Mucosa of descending colon (tissue), 3 donors: ENCODE measurements at places on chromosomes 4 and X.

DNA sequence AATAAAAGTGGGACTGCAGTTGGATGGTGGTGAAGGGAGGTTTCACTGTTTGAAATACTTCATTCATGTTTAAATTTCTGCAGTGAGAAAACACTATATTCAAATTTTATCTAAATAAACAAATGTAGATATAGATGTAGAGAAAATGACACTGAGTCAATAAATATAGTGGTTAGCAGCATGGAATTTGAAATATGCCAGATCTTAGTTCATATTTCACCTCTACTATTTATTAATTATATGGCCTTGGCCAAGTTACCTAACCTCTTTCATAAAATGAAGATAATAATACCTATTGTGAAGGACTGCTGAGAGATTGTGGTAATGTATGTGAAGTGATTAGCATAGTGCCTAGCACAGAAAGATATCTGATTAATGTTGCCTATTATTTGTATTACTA is 70.5 kb downstream of the AGTR2 start:
- no peak for DNase-seq

DNA sequence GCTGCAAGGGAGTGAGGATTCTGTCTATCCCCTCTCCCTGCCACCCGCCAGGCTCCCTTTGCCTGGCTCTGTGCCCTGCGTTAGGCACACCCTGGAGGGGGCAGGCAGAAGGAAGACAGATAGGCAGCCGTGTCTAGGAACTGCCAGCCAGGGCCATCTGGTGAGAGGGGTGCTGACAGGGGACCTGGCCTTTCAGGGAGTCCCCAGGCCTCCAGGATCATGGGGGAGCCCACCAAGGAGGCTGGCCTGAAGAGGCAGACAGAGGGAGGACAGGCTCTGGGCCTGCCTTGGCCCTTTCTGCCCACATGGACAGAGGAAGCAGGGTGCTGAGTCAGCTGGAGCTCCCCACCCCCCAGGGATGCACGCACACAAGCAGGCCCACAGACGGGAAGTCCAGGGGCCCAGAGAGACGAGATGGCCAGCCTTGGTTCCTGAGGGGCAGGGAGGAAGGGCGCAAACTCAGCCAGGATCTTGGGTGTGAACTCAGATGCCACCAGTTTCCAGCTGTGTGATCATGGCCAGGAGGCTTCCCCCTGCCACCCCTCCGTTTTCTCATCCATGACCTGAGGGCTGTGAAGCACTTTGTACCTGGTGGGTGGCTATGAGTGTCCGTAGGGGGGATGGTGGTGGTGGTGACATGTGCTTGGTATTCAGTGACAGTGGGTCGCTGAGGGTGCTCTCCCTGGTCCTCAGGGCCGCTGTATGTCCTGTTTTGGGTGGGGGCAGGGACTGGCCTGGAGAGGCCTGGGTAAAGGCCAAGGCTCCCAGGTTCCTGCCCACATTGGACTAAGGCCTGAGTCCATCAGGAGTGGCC is 1.8 kb downstream of the SH3BP2 start:
- peak; percentile 67 for DNase-seq

DNA sequence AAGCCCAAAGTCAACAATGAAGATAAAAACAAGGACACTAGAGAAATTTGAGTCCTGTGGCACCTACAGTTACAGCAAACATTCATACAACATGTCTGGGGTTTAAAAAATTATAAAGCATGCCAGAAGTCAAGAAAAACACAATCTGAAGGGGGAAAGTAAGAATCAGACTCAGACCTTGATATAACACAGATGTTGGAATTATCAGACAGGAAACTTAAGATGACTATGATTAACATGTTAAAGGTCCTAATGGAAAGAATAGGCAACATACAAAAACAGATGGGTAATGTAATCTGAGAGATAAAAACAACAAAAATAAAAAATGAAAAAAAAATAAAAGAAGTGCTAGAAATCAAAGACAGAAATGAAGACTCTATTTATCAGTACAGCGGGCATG is 446.5 kb downstream of the SPRY1 start:
- DNase-seq, result no peak

DNA sequence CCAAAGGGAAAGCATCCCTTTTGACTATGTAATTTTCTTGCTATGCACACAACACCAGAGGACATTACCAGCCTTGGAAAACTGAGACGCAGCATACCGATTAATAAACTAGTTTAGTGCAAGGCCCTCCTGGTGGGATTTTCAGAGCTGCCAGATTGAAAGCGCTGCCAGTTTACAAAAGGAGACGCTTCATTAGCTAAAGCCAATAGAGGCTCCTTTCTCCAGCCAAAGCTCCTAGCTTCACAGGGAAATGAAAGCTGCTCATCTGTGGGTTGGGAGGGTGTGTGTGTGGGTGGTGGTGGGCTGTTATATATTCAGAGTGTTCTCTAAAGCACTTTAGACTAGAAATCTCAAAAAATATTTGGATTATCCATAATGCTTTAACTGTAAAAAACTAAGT is 32.4 kb downstream of the SPANXN4 start:
- no peak for DNase-seq

DNA sequence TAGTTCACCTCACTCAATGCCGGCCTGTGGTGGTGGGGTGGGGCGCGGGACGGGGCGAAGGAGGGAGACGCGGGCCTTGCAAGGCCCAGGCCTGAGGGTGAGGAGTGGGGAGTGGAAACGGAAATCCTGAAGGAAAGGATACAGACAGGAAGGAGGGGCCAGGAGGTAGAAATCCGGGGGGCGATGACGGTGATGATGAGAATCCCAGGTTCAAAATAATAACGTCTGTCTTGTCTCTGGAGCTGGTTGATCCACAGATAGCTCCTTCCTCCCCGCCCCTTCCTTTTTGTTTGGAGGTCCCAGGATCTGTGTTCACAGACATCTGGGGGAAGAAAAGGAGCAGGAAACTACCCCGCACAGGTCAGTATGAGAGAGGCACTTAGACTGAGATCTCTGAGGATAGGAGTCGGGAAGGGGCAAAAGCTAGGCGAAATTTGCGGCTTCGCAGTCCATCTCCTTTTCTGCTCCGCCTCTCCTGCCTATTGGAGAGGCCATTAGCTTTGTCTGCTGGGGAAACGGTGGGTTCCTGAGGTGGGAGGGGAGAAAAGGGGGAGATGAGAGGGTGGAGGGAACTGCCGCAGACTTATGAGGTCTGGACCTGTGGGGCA is 746 bp downstream of the TCEAL7 start:
- DNase-seq, result no peak

GRCh38 chrX:6012357-6012756 is 216.3 kb downstream of the NLGN4X start:
- no peak for DNase-seq

DNA sequence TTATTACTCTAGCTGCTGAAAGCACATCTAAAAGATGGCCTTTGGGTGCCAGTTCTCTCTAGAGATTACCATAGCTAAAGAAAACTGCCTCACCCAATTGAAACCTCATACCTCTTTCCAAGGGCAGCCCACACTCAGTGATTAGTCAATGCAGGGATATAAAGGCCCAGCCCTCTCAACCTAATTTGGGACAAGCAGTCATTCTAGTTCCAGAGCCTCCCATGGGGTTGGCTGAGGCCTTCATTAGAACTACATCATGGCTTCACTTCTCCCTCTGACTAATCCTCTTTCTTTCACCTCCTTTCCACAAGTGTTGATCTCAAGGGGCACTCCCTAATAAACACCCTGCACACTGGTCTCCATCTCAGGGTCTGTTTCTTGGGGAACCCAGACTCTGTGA is 38.5 kb upstream of the C1GALT1C1 start:
- no peak for DNase-seq

GRCh38 chr4:5713861-5714260 is 2.9 kb downstream of the EVC start:
- no peak for DNase-seq

DNA sequence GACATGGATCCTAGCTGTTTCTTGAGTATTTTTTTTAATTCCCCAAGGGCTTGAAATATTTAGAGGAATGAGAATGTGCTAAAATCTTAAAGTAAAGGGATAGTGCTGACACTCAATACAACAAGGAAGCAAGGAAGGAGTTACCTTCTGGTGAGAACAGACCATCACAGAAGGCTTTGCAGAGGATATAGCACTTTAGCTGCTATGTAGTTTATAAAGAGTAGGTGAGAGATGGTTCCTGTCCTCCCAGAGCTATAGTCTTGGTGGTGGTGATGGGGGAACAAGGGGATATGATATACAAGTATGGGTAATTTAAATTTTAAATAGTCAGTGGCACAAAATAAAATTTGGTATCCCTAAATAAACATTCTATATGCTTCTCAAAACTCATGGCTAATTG is 47.6 kb downstream of the MTHFD2L start:
- DNase-seq, result no peak

GRCh38 chr4:165621983-165622382 is 243.2 kb downstream of the CPE start:
- no peak for DNase-seq

GRCh38 chr4:139581096-139581495 is 25.1 kb upstream of the SETD7 start:
- no peak for DNase-seq

DNA sequence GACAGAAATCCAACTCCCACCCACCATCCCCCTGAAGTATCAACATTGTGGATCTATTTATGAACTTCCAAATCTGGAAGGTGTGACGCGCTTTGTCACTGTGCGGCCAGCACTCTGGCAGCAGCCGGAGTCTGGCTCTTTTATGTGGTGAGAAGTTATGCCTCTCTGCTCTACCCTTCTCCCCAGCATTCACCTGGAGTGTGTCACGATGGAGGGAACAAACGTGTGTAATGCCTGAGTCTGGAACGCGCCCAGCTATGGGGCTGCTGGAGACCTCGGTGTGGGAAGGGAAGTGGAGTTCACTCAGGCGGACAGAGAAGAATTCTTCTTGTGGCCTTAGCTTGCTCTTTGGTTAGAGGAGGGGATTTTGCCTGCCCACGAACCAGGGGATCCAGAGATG is 222.1 kb upstream of the RPL34 start:
- DNase-seq, result no peak

DNA sequence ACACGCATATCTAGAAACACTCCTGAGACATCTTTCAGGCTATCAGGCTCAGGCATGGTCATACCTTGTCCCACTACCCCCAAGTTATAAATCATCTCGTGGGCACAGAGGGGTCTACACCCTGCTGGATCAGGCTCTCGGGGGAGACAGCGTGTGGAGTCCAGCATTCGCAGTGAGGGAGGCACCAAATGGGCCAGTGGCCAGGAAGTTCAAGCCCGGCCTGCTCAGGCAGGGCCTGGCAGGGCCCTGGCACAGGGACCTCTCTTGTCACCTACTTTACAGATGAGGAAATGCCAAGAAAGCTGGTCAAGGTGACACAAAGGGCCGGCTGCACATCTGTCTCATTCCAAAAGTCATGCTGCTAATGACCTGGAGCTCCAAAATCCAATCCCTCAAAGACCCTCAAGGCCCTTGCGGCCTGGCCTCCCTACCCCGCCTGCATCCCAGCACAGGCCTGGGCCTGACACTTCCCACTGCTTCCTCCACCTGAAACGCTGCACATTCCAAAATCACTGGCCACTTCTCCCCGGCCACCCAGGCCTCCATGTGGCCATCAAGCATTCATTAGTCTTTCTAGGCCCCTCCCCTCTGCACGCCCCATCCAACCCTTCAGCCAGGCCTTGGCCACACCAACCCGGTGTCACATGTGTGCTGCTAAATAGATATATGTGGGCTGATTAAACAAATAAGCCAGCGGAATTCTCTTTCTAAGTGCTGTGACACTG is 35.6 kb downstream of the ACOX3 start:
- no peak for DNase-seq

DNA sequence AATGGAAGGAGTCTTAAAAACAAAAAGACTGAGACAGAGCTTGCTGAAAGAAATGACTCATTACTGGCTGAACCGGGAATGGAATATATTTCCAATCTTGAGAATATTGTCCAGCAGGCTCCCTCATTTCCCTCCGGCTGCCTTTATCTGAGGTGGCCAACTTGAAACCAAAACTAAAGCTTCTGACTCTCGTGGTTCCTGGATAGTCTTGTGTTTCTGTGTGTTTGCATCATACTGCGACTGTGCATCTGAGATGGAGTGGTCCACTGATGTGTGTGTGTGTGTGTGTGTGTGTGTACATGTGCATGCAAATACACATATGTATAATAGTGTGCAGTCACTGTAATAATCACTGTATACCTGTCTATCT is 145.6 kb upstream of the SCML1 start:
- DNase-seq, result no peak

DNA sequence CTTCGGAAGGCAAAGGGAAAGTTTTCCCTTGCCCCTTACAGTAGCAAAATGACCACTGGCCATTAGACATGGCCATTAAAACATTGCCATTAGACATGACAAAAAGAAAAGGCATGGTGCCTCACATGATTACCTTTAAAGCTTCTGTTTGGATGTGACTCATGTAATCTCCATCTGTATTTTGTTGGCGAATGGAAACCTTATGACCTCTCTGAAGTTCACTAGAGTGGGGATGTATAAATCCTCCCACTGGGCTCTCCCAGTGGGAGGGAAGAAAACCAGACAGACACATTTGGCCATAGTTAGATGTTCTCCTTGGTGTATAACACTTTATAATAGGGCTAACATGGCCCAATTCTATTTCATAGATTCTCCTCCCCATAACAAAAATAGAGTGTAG is 152.6 kb downstream of the MAGEB17 start:
- no peak for DNase-seq

DNA sequence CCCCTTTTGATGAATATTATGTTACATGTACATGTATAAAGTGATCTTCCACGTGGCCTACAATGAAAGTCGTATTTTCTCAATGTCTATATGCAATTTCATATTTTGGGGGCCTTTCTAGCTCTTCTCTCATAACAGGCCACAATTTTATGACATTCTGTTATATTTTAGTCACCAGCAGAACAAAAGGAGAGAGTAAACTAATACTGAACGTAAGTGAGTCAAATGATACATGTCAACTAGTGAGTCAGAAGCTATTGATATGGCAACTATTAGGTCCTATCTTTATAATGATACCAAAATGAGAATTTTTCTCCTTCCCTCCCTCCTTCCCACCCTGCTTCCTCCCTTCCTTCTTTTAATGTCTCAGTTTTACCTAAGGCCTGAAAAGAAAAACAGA is 14.4 kb downstream of the GC start:
- DNase-seq, result no peak

GRCh38 chrX:44280116-44280515 is 63.4 kb downstream of the EFHC2 start:
- no peak for DNase-seq

DNA sequence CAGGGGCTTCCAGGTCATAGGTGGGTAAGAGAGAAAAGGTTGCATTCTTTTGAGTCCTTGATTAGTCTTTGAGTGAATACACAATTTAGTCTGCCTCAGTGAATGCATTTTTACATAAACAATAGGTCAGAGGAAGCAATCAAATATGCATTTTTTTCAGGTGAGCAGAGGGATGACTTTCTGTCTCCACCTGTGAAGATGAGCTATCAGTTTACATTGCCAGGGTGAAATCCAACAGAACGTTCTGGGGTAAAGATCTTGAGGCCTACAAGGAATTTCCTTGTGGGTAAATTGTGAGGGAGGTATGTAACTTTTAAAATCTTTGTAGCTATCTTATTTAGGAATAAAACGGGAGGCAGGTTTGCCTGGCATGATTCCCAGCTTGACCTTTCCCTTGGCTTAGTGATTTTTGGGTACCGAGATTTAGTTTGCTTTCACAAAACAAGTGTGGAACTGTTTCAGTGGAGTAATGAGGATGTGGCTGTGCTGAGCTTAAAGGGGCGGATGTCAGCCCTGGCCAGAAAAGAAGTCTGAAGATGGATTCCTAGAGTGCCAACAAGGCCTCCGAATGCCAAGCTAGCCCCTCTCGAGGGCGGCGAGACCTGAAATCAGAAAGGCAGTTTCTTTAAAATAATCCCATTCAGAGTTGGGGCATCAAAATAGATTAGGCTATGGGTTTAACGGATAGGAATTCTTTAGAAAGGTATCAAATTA is 29.5 kb downstream of the TMEM131L start:
- DNase-seq, result no peak
